ENCODE measurements at places on chromosomes 12 and 14.

GRCh38 chr12:89477633-89478279 lies 46.8 kb downstream of the GALNT4 start:
- no peak for DNase-seq

- DNase-seq: no peak
Observed at GRCh38 chr14:38971258-38971921, 131.6 kb downstream of the SEC23A start.

GRCh38 chr12:102680304-102680703 lies 199.9 kb upstream of the IGF1 start:
- no peak for DNase-seq

- DNase-seq: peak; percentile 73
Observed at GRCh38 chr14:89915114-89915878, 39.2 kb downstream of the EFCAB11 start.

GRCh38 chr12:90514325-90514724 lies 440.7 kb downstream of the CCER1 start:
- no peak for DNase-seq

GRCh38 chr12:53131844-53132243 lies 28.6 kb downstream of the SOAT2 start:
- no peak for DNase-seq

DNA sequence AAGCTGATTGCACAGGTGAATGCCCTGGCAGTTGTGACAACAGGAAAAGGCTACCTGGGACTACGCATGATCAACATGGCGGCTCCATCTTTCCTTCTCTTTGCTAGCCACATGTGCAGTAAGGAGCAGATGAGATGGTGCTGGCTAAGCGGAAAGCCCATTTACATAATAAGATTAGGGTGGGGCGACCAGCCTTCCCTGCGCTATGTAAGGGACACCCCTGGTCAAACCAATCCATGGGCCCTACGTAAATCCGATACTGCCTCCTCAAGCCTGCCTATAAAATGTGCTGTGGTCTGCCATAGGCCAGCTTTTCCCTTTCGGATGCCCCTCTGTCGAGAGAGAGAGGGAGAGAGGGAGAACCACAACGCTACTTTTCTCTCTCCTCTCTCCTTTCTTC lies 31.0 kb upstream of the BTG1 start:
- DNase-seq: no peak

DNA sequence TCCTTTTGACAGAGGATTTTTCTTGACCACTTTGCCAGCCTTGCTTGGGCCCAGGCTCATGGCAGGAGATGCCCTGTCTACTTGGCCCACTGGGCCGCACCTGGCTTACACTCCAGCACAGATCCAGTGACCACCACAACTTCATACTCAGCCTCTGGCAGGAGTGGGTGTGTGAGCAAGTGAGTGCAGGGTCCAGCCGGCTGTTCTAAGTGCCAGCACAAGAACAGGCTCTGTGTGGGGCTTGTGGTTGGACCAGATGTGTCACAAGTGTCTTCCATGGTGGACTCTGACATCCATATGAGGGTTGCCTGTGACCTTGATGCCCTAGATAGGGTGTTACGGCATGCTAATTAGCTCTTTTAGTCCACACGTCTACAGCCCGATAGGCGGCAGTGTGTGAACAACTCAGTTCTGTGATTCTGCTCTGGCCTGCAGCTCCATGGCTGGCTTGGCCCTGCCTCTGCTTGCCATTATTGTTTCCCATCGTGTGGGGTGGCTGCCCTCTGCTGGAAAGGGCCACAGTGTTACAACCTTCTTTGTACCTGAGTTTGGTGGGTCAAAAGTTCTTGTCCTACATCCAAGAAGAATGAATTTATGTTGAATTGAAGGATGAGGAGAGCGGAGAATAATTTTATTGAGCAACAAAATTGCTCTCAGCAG lies 1089.1 kb downstream of the SLC6A15 start:
- peak; percentile 9 for DNase-seq

DNA sequence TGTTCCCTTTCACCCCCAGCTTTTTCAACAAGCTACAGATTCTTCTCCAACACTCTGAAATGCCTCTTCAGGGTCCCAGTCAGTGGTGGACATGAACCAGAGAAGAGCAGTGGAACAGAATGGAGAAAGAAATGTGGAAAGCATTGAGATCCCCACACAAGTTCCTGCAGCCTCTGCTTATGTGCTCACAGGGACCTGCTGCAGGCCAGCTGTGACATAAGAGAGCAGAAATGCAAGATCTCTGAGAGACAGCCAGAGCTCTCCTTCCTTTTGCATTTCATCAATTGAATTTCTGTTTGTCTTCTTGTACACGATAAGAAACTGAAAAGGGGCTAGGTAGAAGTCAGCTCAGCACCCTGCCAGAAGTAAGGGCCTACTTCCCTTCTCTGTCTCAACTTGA lies 6.2 kb downstream of the MDM1 start:
- DNase-seq: no peak

DNA sequence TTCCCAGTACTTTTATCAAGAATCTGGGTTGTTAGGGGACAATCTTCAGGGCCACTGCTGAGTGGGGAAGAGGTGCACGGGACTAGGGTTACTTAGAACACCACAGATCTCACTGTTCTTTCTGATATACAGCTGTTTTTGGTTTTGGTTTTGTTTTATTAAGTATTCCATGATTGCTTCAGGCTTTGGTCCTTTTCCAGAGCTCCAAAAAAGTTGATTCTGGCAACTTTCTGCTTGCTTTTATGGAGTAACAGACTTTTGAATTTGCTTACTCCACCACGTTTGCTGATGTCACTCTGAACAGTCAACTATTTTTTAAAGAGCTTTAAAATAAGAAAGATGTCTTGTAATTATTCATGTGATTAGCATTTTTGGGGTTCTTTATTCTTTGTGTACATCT lies 368.1 kb upstream of the FOXG1 start:
- no peak for DNase-seq

DNA sequence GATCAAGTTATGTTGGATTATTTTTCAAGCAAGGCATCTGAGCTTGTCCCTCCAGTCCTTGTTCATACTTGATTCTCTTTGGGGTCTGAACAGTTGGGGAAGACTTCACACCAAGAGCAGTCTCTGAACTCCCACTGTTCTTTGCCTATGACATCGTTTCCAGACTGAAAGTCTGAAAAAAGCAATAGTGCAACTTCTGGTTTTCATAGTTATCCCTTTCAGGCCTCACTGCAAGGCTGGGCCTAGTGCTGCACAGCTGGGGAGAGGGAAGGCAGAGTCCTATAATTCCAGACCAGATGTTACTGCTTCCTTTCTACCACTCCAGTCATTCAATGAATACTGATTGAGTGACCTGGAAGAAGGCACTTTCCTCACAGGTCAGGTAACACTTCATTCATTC lies 187.1 kb upstream of the CCND2 start:
- no peak for DNase-seq

DNA sequence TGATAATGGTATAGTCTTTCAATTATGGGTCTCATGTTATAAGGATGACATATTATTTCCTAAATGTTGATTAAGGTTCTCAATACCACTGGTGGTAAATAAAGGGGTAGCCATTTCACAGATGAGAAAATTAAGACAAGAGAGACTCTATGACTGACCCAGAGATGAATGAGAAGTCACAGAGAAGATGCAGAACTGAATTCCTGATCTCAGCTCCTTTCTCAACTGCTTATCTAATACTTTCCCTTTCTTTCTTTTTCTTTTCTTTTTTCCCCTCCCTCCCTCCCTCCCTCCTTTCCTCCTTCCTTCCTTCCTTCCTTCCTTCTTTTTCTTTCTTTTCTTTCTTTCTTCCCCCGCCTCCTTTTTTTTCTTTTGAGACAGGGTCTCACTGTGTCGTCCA lies 8.3 kb upstream of the PTGR2 start:
- no peak for DNase-seq

DNA sequence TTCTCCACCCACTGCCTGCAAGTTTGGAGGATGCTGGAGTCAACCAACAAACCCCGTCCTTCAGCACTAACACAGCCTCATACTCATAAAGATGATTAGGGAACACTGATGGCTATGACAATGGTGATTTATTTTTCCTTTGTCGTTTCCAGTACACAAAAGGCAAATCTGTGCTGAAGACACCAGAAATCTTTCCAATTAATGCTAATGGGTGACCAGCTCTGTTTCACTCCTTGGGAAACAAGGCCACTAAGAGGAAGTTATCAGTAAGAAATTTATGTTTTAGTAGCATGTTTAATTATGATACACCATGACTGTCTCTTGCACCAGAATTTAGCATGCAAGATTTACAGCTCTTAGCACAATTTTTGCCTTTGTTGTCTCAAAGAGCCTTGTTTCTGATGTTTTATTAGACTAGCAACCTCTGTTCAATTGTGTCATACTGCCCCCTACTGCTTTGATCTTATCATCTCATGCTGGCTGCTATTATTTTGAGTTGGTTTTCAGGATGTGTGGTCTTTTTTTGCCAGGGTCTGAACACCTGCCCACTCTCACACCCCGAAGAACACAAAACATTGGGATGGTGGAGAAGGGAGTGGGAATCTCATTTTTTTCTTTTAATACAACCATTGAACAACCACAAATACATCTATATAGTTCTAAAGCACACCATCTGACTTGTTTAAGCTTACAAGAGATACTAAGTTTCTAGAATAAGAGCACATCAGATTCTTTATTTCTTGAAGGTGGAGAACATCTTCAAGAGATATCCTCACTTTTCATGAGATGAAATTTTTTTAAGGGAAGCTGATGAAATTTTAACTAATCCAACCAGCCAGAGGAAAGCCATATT lies 160.9 kb downstream of the SPTSSA start:
- peak; percentile 32 for DNase-seq

- peak; percentile 86 for DNase-seq
Observed at GRCh38 chr12:109880043-109880931, at the start of gene GLTP. Gene GLTP, minus strand, starts transcription at chr12:109880541. Its CDS starts 167 bp downstream, at chr12:109880374.

DNA sequence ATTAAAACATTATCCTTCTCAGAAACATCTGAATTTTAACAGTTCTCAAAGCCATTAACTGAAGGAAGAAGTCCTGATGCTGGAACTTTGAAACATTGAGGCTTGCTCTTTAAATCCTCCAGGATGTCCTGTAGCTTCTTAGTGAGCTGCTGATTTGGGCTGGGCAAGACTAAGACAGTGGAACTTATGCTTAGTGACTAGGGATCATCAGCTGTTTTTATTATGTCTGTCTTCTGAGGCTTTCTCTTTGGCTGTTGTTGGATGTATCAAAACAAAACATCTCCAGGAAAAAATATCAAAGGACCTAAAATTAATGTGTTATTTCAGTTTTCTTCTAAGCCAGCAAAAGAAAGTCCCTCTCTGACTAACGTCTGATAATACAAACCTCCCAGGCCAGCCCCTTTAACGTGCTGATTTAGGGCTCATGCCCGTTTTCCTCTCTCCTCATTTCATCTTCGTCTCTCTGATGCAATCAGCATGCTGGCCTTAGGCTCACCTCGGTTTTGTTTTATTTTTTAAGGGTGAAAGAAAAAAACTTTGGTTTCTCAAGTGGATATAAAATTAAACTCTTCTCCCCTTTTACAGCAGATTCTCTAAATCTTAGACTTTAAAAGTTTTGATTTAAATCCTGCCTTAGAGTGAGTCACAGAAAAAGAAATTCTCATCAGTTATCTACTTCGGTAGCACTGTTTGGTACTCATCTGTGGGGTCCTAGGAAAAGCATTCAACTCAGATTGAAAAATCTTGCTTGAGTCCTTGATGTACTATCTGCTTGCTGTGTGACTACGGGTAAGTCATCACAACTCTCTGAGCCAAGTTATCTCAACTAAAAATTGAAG lies 106.2 kb upstream of the CCDC91 start:
- no peak for DNase-seq

- DNase-seq: no peak
Observed at GRCh38 chr12:131163189-131163738, 209.6 kb downstream of the ADGRD1 start.

DNA sequence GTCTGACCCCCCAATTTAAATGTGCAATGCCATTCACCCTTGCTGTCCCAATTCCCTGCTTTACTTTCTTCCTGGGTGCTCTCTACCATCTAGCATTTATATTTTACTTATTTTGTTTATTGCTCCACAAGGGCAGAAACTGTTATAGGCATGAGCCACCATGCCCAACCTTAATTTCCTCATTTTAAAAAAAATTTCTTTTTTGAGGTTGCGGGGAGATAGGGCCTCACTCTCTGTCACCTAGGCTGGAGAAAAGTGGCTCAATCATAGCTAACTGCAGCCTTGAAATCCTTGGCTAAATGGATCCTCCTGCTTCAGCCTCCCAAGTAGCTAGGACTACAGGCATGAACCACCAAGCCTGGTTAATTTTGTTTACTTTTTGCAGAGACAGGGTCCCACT lies 13.0 kb downstream of the HPD start:
- DNase-seq: no peak

- DNase-seq: no peak
Observed at GRCh38 chr14:32932302-32932913, 6.3 kb upstream of the NPAS3 start.

- no peak for DNase-seq
Observed at GRCh38 chr12:64034901-64035576, 187.1 kb downstream of the KICS2 start.

GRCh38 chr12:117152793-117153775 lies 37.2 kb downstream of the FBXO21 start:
- no peak for DNase-seq

DNA sequence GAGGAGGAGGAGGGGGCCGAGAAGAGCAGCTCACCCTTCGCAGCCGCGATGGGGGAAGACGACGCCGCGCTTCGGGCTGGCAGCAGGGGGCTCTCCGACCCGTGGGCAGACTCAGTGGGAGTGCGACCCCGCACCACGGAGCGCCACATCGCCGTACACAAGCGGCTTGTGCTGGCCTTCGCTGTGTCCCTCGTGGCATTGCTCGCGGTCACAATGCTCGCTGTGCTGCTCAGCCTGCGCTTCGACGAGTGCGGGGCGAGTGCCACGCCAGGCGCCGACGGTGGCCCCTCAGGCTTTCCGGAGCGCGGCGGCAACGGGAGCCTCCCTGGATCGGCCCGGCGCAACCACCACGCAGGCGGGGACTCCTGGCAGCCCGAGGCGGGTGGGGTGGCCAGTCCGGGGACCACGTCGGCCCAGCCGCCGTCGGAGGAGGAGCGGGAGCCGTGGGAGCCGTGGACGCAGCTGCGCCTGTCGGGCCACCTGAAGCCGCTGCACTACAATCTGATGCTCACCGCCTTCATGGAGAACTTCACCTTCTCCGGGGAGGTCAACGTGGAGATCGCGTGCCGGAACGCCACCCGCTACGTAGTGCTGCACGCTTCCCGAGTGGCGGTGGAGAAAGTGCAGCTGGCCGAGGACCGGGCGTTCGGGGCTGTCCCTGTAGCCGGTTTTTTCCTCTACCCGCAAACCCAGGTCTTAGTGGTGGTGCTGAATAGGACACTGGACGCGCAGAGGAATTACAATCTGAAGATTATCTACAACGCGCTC lies 745 bp downstream of the TRHDE start:
- peak; percentile 74 for DNase-seq

DNA sequence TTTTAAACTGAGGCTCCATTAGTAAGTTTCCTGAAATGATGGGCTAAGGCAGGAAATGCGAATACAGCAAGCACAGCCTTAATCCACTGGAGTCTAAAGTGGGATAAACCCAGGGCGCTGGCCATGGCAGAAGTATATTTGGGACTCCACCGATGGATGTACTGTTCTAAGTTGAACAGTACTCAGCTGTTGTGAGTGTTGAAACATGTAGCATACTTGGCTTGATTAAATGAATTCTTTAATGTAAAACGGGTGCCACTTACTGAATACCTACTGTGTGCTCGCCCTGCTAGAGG lies 996 bp downstream of the SSPN start:
- peak; percentile 49 for DNase-seq

Data from EH (cell line).